ENCODE measurements at places on chromosomes 11 and 22.
A peak's percentile ranks its signal among the peaks of the same experiment; 100 is the strongest.

DNA sequence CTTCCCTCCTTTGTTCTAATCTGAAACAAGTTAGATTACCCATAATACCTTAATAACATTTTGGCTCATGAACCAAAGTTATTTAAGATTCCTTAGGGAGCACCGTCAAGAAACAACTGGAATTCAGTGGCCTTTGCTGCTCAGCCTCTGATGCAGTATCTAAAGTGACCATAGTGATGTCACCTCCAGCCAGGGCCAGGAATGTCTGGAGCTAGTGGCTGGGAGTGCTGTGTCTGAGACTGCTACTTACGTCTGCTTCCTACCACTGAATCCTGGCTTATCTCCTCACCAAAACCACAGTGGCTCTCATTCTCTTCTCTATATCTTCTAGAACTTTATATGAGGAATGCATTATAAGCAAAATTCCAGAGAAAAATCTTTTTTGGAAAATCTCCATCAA is 658.0 kb downstream of the DLG2 start:
- no peak for DNase-seq

DNA sequence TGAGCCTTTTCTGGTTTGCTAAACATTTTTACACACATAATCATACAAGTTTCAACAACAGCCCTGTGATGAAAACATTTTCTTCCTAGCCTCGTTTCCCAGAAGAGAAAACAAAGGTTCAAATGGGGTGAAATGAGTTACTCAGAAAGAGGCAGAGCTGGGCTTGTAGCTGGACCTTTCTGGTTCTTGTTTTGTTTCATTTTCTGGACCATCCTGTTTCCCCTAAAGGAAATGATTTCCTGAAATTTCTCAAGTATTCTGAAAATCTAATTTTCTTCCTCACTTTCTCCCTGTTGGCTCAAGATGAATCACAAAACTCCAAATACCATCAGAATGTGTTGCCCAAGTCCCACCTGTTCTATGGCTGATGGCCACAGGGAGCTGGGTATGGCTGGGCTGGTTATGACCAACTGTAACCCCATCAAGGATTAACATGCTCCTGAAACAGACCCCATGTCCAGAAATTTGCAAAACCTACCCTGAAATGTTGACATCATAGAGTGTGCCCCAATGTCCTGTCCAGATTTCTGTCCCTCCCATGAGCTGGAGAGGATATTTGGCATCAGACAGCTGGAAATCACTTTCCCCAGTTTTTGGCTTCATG is 6.7 kb upstream of the APOL4 start:
- no peak for DNase-seq

GRCh38 chr11:1628506-1629325 is 859 bp upstream of the KRTAP5-5 start:
- peak; percentile 30 for DNase-seq

GRCh38 chr11:9148035-9148434 is 56.6 kb upstream of the SCUBE2 start:
- no peak for DNase-seq

DNA sequence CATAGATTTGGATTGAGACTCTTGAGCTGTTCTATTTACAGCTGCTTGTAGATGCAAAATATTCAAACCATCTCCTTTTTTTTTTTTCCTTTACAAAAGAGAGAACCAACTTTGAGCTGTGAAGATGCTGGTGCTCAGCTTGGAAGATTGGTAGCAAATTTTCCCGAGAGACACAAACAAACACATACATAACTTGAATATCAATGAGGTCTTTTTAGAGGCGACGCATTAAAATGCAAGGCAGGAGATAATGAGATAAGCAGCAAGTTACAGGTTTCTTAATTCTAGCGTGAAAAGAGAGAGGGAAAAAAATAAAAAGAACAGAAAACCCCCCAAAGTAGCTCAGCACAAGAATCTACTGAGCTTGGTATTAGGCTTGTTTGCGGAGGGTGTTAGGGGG is 247.0 kb upstream of the SORL1-AS1 start:
- DNase-seq = no peak

- DNase-seq = no peak
Observed at GRCh38 chr11:123694551-123694950, 40.1 kb upstream of the SCN3B start.

DNA sequence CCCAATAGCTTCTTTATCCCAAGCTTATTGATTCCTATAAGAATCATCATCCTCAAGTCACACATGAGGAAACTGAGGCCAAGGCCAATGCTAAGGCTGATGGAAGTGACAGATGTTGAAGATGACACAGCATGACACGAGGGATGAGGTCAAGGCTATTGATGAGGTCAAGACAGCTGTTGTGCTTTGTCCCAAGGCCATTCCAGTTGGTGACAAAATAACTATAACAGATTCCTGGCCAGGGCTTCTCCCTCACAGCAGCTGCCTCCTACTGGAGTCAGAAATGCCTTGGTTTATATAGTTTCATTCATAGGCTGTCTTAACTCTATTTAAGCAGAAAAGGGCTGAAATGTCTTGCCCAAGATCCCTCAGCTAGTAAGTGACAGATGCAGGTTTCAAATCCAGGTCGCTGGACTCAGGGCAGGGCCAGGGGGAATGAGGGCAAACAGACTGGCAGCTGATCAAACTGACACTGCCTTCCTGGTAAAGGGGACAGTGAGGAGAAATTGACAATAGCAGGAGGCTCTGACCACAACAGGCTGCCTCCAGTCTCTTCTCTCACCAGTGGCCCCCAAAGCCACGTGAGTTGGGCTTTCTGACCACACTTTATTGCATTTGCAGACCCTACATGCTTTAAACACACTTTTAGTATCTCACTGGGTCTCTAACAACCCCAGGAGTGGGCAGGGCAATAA is 16.5 kb downstream of the MIF start:
- DNase-seq = no peak

DNA sequence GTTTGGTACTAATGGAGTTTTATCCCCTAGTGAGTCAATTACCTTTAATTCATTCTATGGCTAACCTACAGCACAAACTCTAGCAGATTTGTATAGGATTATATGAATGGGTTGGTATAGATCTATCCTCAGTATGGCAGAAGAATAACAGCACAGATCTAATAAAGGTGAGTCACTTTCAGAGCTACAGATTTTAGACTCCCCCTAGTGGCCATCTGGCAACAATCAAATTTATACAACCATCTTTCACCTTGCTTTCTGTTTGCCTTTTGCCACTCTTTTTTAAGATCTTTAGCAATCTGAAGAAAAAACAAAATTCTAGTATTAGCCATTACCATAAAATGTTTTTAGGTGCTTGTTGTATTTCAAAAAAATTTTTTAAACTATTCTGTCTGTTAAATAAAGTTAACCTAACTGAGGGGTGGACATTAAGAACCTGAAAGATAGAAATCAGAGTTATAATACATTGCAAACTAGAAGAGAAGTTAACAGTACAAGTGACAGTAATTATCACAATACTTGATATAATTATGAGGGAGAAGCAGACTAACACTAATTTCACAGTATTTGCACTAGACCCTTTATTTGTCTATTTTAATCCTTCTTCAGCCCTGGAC is 25.8 kb downstream of the DDIAS start:
- peak; percentile 53 for DNase-seq

- DNase-seq = no peak
Observed at GRCh38 chr11:107655602-107656001, 56.3 kb downstream of the SLN start.

DNA sequence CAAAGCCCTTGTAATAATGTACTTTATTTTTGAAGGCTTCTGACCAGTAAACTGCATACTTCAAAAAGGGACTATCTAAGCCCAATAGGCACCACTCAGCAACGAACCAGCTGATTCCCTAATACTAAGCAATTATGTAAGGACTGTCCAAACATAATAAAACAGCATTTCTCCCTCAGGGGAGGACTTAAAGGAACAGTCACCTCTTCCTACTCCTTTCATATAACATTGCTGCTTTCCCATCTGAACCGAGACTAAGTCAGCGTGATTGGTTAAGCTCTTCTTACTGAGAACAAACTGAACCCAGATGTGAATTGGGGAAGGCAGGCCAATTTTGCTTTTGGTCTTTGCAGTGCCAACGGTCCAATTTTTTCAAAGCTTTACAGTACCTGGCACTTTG is 420.0 kb downstream of the METTL15 start:
- DNase-seq = no peak

DNA sequence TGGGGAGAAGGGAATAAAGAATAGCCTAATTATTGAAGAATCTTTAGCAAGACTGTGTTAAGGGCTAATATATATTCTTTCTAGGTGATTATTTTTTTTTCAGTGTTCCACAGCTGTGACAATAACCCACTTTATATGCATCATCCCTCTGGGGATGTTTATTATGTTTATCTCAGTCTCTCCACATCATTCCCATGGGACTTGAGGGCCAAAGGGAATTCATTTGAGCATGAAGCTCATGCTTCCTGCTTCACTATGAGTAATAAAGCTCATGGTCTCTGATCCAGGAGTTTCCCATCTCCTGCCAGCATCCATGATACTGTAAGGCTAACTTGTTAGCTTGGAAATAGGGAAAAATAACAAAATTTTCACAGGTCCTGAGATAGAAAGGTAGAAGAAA is 1888.4 kb downstream of the LRRC4C start:
- no peak for DNase-seq

- DNase-seq = no peak
Observed at GRCh38 chr11:97683733-97684132, 1293.9 kb downstream of the JRKL start.

All from large intestine (tissue), 12 donors.